ENCODE measurements at places on chromosomes 12 and 14.

- no peak for DNase-seq
These were observed 18.9 kb downstream of the PPP2R5C start for GRCh38 chr14:101780390-101780789.

DNA sequence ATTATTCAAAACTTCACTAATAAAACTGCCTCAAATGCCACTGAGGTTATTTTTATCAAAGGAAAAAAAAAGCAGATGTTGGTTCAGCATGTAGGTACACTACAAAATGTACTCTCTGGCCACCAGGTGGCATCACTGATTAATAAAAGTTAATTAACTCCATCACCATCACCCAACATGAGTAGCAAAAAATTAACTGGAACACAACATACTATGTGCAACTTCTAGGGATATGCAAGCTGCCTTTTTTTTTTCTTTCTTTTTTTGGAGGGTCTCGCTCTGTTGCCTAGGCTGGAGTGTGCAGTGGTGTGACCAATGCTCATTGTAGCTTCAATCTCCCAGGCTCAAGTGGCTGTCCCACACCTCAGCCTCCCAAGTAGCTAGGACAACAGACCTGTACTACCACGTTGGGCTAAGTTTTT is 43.8 kb upstream of the NR2C1 start:
- no peak for DNase-seq

- DNase-seq: no peak
These were observed 91.2 kb downstream of the RFLNA start for GRCh38 chr12:124386059-124386458.

GRCh38 chr12:105741786-105742566 is 396.8 kb downstream of the NUAK1 start:
- DNase-seq: no peak

DNA sequence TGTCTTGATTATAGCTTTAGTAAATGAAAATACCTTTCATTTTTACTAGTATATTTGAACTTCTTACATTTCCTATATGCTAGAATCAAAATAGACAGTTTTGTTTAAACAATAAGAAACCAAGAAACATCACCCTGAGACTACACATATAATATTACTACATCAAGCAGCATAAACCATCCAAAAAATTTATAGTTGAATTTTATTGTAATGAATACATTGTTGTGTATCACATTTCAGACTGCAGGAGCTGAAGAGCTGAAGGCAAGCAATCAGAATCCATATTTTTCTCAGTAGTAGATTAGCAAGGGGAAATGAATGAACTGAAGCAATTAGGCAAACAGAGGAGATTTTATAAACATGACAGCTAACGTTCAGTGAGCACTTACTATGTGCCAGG is 379.2 kb downstream of the BTG1 start:
- no peak for DNase-seq

Measured in H1 (cell line).